Activated CD8-positive, alpha-beta T cell treated with anti-CD3 and anti-CD28 coated beads for 36 hours (primary cell): ENCODE measurements at places on chromosomes 11 and 22. TPM values are rescaled to one million over a fixed set of nuclear protein-coding genes. Genes with fewer than 3 reads are reported as not detected.

- no peak for DNase-seq
These were observed 47.5 kb upstream of the SHISAL1 start for GRCh38 chr22:44360306-44360667.

The YPEL1 gene
- 1.2 TPM for total RNA-seq

- peak; percentile 73 for DNase-seq
These were observed 28.3 kb downstream of the SLC1A2 start for GRCh38 chr11:35390737-35391682.

GRCh38 chr22:43953988-43954785 is 1.1 kb upstream of the SAMM50 start:
- no peak for DNase-seq

The MAJIN gene
- not detected for total RNA-seq

DNA sequence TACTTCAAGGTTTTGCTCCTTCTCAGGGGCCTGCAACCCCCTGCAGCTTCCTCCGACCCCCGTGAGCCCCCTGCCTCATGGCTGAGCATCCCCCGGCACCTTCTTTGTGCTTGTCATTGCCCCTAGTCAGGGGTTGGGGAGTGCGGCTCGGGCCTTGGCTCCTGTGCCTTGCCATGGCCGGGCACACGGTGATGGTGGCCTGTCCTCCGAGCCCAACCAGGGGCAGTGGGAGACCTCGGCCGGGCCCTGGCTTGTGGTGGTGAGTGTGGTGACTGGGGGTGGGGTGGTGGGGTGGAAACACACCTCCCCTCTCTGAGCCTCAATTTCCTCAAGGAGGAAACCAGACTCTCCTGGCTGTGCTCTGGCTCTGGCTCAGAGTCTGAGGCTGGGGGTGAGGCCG is 1.5 kb upstream of the MRGPRG start:
- no peak for DNase-seq

- DNase-seq, result peak; percentile 89
These were observed at the start of gene PATZ1 for GRCh38 chr22:31346255-31346732. PATZ1 (minus strand) TSS chr22:31346346; CDS start chr22:31345602, 744 bp downstream.

- peak; percentile 90 for DNase-seq
These were observed 14.7 kb downstream of the GGA1 start for GRCh38 chr22:37623075-37624016.

DNA sequence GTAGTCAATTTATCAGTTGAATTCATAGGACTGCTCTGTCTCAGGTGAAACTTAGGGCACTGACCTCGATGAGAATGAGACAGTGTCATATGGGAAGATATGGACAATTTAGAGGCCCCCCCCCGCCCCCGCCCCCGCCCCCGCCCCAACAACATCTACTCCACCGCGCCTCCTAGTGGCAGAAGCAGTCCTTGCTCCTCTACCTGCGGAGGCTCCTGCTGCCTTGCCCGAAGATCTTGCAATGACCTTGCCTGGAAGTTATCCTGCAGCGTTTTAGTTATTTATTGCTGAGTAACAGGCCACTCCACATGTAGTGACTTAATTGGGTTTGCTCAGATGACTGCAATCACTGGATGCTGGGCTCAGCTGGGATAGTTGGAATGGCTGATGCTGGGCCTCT is 15.2 kb downstream of the SERPINH1 start:
- DNase-seq, result peak; percentile 62

GRCh38 chr11:35650006-35650405 is 12.6 kb upstream of the TRIM44 start:
- DNase-seq, result peak; percentile 6

GRCh38 chr11:126282361-126282735 is 545 bp upstream of the TIRAP start:
- DNase-seq, result peak; percentile 55

The MAPK11 gene
- 5.9 TPM for total RNA-seq

The INS gene
- not detected for total RNA-seq

GRCh38 chr22:45103756-45104155 is 60.0 kb upstream of the NUP50 start:
- DNase-seq, result no peak

The CCDC88B gene
- 76.1 TPM for total RNA-seq

DNA sequence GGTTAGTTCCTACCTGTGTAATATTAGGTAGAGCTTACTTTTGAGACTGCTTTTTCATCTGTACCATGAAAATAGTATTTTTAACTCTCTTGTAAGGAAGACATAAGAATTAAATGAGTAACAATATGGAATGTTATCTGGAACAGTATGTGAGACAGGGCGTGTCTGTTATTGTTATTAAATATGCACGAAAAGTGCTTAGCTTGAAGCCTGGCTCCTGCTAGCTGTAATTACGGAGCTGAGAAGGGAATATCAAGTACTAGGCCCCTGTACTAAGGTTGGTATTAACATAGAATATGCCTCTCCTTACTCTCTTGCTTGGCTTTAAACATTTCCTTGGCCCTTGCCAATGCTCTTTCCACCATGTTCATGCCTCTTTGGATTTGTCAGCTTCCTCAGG is 194.0 kb downstream of the FAM76B start:
- DNase-seq, result no peak

DNA sequence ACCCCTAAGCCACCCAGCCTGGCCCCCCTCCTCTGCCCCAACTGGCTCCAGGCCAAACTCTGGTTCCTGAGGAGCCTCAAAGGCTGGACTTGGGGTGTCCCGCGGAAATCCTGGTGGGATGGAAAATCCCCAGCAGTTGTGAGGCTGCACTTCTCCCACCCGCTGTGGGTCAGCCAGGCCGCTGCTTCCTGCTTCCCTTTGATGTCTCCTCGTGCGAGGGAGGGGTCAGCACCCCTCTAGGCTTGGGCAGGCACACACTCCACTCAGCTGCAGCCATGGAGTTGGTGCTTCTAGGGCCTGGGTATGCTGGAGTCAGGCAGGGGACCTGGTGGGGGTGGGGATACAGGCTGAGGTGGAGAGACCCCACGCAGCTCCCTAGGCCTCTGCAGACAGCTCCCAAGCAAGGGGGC is 12.0 kb downstream of the KCNQ1OT1 start:
- DNase-seq, result no peak
